ENCODE measurements at places on chromosomes 2 and 18.

DNA sequence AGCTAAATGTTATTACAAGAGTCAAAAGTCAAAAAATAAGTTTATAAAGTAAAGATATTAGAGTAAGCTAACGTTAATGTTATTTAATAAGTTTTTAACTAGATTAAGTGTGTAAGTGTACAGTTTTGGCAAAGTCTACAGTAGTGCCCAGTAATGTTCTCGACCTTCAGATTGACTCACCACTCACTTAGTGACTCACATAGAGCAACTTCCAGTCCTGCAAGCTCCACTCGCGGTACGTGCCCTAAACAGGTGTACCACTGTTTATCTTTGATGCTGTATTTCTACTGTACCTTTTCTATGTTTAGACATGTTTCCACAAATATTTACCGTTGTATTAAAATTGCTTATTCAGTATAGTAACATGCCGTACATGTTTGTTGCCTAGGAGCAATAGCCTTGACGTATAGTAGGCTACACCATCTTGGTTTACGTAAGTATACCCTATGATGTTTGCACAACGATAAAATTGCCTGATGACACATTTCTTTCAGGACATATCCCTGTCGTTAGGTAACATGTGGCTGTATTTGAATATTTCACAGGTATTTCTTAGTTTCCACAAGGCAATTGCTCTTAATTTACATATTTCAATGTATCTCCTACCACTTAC lies 1641.9 kb upstream of the PIK3C3 start:
- DNase-seq, result no peak

- DNase-seq, result no peak
These were observed 985.1 kb downstream of the TSN start for GRCh38 chr2:122740594-122740948.

DNA sequence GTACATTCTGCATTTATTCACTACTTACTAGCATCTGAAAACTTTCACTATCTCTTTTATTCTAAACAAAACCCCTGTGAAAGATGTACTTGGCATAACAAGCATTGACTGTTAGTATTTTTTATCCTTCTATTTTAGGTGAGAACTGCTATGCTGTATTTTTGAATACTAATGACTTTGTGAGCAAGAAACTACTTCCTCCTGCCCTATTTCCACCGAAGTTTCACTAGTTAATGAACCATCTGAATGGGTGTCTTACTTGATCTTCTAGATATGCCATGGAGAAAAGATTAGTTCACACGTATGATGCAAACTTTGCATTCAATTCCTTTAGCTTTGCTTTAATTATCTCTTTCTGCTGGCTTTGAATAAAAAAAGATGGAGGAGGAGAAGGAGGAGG lies 68.1 kb downstream of the EPHA4 start:
- DNase-seq, result no peak

GRCh38 chr18:10444314-10445006 lies 10.0 kb upstream of the APCDD1 start:
- DNase-seq, result no peak

- no peak for DNase-seq
These were observed 479.3 kb downstream of the CPS1 start for GRCh38 chr2:211035548-211036185.

DNA sequence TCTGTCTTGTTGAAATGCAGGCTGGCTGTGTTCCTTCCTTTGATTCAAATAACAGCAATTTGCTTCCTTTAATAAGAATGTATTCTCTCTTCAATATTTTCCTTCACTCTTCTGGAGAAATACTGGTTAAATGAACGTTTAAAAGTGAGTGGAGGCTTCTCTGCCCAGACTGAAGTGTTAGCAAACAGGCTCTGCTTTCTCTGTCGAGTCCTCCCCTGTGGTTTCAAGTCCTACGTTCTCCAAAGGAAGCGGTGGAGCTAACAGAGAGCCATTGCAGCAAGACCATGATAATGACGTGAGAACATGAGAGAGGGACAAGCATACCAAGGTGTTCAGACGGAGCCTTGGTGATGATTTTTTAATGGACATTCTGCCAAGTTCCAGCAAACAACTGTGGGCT lies 26.2 kb upstream of the PID1 start:
- no peak for DNase-seq

DNA sequence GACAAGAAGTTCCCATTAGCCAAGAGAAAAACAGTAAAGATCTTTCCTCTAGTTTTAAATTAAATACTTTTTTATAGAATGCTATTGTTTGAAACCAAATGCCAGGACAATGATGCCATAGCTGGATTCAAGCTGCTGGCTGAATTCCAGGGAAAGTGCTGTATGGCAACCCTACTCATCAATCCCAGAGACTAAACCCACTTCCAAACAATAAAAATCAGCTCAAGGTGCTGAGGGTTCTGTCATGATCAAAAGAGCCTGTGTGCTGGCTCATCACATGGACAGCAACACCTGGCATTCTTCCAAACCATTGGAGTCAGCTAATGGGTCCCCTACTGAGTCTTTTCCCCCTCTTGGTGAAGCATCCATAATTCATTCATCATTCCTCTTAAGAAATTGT lies 53.7 kb upstream of the PARD3B start:
- DNase-seq, result no peak

GRCh38 chr2:45965871-45966498 lies 314.5 kb downstream of the PRKCE start:
- no peak for DNase-seq

DNA sequence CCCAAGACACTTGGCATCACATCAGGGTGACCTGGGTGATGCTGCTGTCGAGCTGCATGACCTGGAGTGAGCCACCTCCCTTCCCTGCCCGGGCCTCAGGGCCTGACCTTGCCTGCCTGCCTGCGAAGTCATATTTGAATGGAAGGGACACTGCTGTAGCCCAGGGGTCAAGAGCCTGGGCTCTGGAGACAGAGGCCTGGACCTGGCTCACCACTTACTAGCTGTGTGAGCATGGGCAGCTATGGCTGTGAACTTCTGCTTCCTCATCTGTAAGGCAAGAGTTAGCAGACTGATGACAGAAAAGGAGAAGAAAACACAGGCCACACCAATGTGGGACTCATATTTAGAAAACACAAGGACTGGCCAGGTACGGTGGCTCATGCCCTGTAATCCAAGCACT lies 118.7 kb downstream of the ZFP36L2 start:
- no peak for DNase-seq

DNA sequence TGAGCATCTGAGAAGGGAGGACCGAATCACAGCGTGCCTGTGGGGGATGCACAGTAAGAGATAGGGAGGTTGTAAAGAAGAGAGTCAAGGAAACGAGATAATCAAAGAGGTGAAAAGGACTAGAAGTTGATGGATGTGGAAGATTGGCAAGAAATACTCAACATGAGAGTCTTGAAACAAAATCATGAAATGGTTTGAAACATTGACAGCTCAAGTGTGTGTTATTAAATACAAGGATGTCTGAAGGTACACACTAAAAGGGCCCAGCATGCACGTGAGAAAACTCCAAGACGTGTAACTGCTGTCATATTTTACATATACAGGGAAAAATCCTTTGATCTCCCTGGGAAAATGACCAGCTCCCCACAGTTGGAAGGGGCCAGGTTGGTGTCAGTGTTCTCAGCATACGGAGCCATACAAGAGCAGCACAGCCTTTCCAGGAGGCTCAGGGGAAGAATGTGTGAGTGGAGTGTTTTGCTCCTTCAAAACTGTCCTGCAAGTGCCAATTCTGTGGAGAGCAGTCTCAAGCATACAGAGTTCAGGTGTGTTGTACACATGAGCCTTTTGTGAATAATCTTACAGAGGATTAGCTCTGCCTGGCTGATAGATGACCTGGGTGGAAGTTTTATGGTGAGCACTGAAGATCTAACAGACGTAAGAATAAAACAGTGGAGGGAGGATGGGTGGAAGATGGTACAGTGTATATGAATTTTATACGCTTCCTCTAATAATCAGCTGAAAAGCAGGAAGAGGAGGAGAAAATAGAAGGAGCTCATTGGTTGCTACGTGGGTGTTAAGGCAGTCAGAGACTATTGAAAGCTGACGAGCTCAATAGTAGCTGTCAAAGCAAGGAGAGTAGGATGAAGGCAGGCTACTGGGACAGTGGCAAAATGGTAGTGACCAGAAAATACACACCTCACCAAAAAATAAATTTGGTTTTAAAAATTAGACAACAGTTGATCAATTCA lies 126.8 kb downstream of the ATP9B start:
- no peak for DNase-seq

GRCh38 chr2:148028781-148029180 lies 7.9 kb downstream of the MBD5 start:
- no peak for DNase-seq

GRCh38 chr2:28661589-28662001 lies 90.0 kb upstream of the PPP1CB start:
- DNase-seq, result no peak
